ENCODE measurements at places on chromosomes 11 and 22.

DNA sequence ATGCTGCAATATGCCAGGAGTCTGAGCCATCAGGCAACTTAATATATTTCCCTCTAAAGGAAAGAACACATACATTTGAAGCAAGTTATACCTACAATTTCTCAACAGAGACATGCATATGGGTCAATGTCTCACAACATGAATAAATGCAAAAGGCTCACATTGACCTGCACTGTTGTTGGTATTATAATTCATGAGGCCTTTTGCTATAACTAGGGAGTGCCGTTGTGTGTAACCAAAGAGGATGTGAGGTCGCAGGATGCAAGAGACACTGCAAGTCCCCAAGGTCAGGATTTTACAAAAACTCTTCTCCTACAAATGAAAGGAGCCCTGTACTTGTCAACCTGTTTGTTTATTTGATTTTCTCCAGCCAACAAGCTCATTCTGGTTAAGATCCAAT, 250.5 kb downstream of the LARGE1 start:
- DNase-seq, result no peak

DNA sequence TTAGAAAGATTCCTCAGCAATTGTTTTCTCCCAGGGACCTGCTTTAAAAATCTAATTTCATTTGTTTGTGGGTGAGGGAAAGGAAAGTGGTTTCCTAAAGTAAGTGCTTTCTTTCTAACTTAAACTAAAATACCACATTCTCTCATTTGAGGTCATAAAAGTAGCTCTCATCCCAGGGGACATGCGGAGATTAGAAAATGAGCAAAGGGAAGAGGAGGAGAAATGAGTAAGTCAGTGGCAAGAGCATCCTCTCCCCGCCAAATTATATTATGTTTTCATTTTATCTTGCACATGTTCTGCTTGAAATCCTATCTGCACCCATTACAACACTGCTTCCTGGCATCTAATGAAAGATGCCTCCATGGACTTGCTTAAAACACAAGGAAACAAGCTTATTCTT, 191.4 kb downstream of the ARHGAP42 start:
- DNase-seq, result no peak

- no peak for DNase-seq
Observed at GRCh38 chr11:117094776-117095175, 3.5 kb downstream of the SIK3 start.

GRCh38 chr22:20591660-20592310, 84.4 kb downstream of the MED15 start:
- no peak for DNase-seq

DNA sequence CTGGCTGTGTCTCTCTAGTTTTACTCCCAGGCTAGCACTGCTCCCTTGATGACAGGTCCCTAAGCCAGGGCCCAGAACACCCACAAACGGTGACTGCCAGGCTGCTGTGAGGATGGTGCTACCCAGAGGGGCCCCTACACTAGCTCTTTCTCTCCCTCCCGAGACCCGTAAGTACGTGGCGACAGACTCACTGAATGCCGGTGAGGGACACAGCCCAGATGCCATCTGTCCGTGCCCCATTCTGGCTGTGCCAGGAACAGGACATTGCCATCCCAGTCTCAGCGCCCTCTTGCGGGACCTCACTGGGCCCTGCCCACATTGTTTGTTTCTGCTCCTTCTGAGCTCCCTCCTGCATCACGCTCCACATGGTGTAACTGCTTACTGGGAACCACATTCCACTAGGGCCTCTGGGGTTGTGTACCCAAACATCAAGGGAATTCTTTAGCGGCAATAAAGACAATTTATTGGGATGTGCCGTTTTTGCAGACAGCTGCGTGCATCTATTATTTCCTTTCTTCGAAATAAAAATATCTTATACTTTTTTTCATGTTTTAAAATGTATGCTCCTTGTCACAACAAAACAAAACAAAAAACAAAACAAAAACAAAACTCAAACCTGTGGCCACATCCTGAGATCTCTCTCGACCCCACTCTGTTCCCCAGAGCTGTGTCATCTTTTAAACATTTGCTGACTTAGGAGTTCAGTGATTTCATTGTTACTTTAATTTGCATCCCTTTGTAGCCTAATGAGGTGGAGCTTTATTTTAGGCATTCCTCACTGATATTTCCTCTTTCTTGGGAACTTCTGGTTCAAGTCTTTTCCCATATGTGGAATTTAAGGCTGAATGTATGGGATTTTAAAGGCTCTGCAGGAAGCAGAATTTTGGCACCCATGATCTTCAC, 4.4 kb upstream of the TPCN2 start:
- DNase-seq, result no peak

Data from stimulated activated CD4-positive, alpha-beta T cell treated with anti-CD3 and anti-CD28 coated beads, Interleukin-15, amount 100 ng/mL, for 1 hour (primary cell).